ENCODE measurements at places on chromosomes 2 and 18. TPM values are rescaled to one million over a fixed set of nuclear protein-coding genes. Genes with fewer than 3 reads are reported as not detected.

SAG gene
- not detected for total RNA-seq

MROH2A gene
- total RNA-seq: not detected

SLC30A3 gene
- 0.88 TPM for total RNA-seq

GRCh38 chr2:7774481-7774880 lies 857.3 kb downstream of the RNF144A start:
- DNase-seq: no peak

DNA sequence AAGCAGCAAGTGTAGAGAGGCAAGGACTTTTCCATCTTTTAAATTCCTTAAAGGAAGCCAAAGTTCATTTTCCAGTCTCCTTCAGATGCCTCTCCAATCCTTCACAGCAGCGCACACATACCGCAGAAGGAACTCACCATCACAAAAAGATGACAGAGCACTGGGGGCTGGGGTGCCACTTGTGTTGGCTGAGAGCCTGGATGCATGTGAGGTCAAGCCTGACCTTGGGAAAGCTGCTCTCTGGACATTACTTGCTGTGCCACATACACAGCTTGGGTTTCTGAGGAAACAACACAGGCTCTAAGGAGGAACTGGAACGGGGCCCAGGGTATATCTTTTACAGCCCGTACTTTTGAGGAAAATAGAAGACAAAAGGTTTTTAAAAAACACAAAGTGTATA lies 364.3 kb upstream of the MEX3C start:
- no peak for DNase-seq

- DNase-seq: no peak
These were observed 2.7 kb downstream of the YPEL5 start for GRCh38 chr2:30149513-30149912.

DNA sequence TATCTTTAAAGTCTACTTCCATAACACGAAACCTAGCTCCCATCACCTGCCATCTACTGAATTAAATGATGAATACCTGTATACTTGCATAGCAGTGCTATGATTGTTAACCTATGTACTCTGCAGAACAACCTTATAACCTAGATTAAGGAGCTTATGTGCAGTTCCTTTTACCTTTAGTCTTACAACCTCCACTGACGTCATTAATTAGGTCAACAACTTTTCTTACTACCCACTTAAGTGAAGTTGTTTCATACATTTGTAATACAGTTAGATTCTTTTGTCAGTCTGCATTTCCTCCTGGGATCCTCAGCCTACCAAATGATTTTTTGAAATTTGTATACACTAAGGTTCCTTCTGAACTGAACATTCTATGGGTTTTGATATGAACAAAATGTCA lies 1082.3 kb downstream of the SUCLG1 start:
- DNase-seq: no peak

DNA sequence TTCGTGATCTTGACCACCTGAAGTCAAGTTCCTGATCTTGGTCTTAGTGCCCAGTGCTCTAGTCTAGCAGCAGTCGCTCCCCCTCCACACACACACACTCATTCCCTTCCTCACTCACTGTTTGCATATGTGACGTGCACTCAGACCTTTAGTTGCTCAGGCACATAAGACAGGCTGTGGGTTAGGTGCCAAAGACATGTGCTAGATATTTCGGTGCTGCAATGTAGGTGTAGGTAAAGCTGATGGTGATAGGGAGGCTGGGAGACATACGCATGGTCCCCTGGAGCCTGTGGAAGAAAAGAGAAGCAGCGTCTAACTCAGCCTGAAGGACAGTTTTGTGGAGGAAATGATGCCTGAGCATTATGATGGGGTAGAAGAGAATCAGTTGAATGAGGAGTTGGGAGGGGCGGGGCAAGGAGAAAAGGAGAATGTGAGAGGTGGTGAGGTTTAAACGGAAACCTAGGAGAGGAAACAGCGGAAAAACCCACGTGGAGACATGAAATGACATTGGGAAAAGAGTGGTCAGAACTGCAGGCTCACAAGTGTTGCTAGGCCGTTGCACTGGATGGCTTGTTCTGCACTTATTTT lies 3.8 kb downstream of the TTC39C start:
- no peak for DNase-seq

DNA sequence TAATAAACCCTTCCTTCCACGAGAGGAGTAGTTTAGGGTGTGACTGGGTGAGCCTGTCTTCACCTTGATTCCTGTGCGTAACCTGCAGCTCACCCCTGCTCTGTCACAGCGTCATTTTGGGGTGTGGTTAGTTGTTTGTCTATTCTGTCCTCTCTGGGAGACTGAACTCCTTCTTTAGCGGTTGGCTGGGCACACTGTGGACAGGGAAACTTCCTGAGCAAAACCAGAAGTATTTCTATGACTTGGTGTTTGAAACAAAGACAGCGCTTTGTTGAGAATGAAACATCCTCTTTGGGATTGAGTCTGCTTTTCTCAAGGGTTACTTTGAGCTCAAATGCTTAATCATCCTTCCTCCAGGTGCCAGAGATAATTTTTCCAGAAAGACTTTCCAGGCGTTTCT lies 270.7 kb downstream of the HRH4 start:
- no peak for DNase-seq

Data from activated naive CD4-positive, alpha-beta T cell treated with anti-CD3 and anti-CD28 coated beads, Interleukin-2, amount 50 U/mL, for 72 hours (primary cell).